COR-L47 (cell line): ENCODE measurements at places on chromosomes 5 and 9.
A peak's percentile ranks its signal among the peaks of the same experiment; 100 is the strongest.

DNA sequence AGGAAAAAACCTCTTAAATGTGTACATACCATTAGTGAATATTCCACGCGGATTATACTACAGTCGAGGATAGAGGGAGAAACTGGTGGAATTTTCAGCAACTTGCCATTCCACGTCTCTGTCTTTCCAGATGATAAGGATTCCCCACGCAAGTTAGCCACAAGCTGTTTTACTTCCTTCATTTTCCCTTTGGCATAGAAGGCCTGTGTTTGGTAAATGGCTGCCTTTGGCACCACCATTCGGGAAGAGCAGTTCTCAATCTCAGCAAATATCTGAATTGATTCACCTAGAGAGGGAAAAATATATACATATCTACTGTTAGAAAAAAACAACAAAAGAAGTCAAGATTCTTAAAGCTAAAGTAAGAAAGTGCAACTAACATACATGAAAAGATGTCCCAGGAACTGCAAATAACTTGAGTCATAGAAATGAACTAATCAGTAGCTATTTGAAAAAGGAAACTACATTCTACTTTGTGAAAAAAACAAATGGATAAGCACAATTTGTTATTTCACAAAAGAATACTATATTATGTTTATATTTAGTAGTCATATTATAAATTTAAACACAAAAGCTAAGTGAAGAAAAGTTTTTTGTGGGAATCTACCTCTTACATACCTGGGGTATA, 8.1 kb downstream of the ARRDC3 start:
- DNase-seq: no peak

- no peak for DNase-seq
These were observed 21.9 kb downstream of the ERBIN start for GRCh38 chr5:65948115-65948747.

- DNase-seq: no peak
These were observed 42.4 kb downstream of the HOMER1 start for GRCh38 chr5:79471556-79471955.

DNA sequence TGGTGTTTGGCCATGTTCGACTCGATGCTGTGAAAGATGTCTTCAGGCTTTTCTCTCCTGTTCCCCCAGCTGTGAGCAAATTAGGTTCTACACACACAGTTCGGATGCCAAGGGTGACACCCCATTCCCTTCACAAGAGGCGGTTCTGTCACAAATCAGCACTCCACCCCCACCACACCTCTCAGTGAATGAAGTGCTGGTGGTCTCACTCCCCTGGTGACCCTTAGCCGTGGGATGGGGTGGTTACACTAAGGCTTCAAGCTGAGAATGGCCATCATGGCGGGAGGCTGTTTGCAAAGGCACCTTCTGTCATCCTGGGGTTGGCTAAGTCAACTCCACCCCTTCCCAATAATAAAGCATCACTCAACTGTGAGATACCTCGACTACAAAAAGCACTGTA, 26.4 kb downstream of the AMBP start:
- no peak for DNase-seq

DNA sequence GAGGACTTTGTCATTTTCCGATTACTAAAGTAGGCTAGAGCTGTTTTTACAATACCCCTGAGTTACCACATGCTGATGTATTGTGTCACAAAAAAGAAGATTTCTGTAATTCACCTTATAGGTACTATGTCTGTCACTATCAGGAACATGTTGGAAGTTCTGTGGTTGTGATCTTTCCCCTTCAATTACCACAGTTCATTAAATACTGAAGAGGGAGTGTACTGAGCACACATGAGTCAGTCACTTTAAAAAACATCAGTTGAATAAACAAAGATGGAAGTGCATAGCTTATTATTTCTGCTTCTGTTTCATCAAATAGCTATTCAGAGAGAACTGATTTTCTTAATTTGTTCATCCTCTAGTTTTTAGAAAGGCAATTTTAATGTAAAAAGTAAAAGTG, 31.7 kb downstream of the AP3S1 start:
- DNase-seq: no peak

DNA sequence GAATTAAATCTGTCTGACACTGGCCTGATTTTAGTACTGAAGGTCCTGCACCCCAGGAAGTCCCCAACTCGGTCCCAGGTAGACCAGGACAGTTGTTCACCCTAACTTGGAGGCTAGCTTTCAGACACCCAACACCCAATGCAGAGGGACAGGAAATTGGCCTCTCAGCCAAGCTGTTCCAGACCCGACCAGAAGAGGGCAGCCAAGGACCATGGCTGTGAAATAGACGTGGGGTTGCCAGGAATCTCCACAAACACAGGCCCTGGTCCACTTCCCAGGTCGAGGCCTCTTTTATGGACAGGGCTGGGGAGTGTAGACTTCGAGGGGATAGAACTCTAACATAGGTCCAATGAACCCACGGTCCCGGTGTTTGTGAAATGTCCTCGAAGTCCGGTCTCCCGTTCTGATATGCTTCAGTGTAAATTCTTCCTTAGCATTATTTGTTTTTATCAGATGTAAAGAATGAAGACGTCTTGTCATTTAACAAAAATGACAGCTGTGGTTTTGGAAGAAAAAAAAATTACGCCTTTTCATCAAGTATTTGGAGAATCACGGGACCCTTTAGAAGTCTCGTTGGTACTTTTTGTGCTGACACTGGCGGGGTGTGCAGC, 260.3 kb upstream of the ADAMTS16 start:
- DNase-seq: peak; percentile 8

- DNase-seq: no peak
These were observed 19.3 kb upstream of the CAMSAP1 start for GRCh38 chr9:135926402-135927194.

- DNase-seq: no peak
These were observed 1.5 kb upstream of the IRX2 start for GRCh38 chr5:2752821-2753439.

DNA sequence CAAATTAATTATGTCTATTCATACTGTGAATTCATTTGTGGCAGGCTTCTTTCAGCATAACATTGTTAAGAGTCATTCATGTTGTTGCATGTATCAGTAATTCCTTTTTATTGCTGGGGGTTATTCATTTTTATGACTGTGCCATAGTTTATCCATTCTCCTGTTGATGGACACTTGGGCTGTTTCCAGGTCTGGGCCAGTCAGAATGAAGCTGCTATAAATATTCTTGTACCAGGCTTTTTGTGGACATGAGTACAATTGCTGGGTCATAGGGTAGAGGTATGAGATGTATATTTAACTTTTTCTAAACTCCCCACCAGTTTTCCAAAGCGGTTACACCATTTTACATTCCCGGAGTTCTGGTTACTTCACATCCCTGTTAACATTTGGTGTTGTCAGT, 13.6 kb downstream of the PRPF4 start:
- no peak for DNase-seq

- no peak for DNase-seq
These were observed 54.6 kb upstream of the SYNPO start for GRCh38 chr5:150585781-150586341.

DNA sequence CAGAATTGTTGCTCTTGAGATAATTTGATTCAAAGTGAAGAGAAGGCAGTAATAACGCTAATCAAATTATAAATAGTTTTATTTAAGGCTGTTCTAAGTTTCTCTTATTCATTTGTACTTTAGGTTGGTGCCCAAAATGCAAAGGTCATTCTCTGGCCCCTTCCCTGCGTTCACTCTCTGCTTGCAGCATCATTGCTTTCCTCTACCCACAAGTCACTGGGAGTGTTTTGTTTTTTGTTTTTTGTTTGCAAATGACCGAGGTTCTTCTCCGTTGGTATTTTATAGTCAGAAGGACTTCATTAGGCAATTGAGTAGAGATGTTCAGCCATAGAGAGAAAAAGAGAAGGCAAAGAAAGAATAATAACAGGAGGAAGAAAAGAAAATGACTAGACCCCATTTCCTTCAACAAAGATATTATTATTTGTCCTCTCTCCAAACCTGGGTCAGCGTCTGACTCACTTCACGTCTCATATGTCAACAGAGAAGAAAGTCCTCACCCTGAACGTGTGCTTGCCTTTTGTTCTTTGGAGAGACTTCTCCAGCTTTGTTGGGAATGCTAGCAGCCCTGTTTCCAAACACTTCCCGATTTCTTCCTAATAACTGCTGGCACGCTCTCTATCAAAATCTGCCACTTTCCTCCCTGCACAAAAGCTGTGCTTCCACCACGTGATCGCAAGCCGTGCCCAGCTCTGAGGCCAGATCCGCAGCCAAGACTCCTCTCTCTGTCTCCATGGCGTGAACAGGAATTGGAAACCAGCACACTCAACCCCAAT, 119.8 kb downstream of the EBF1 start:
- DNase-seq: no peak

- peak; percentile 22 for DNase-seq
These were observed 20.0 kb downstream of the JMY start for GRCh38 chr5:79255786-79256557.

GRCh38 chr5:54491326-54491725, 26.2 kb upstream of the SNX18 start:
- DNase-seq: no peak

DNA sequence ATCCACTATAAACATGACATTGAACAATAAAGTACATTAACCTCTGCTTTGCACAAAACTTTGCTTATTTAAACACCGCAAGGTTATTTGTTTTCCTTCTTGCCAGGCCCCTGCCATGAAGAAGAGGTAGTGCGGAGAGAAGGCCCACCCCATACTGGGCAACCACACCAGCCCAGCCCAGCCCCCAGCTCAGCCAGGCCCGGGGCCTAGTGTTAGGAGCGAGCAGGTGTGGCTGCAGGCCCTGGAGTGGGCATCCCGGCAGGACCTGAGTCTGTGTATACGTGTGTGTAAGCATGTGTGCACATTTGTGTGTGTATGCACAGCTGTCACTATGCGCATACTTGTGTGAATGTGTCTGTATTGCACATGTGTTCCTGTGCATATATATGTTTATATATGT, 90.4 kb upstream of the MVB12B start:
- no peak for DNase-seq

GRCh38 chr5:119336845-119337580, 18.8 kb upstream of the TNFAIP8 start:
- no peak for DNase-seq

GRCh38 chr9:132090771-132091170, 11.1 kb upstream of the MED27 start:
- DNase-seq: no peak

GRCh38 chr5:176854164-176854563, 43.8 kb downstream of the UNC5A start:
- DNase-seq: no peak

GRCh38 chr5:4020400-4020799, 424.8 kb downstream of the IRX1 start:
- DNase-seq: no peak

DNA sequence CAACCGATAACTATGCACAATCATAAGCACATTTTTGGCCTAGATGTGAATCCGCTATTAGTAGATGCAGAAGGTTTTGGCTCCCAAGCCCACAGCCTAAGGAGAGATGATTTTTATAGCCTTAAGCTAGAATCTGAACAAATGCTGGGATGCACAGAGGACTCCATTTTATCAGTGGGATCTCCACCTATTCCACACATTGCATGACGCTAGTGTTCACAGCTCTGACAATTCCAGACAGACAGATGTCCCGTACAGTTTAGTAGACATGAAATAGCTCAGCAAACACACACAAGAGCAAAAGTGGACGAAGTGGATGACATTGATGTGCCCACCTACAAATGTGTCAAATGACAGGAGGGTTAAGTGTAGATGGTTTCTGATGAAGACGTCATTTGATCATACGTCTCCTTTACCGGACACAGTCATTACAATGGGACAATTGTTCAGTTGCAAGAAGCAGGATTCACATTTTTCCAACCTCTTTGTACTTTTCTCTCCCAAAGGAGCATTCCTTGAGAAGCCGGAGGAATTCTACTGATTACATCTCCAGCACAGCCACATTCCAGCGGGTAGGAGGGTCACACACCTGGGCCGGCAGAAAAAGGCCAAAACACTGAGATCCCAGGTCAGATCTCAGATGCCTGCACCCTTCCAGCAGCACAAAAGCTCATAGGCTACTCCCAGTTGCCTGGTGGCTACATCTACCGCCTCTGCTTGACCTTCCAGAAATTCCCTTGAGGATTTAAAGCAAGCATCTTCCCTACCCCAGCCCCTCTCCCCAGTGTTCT, 202.4 kb downstream of the SLIT3 start:
- no peak for DNase-seq

GRCh38 chr9:123109540-123110279, 76.2 kb downstream of the GPR21 start:
- no peak for DNase-seq

- DNase-seq: no peak
These were observed 17.4 kb downstream of the SH3PXD2B start for GRCh38 chr5:172436879-172437369.

DNA sequence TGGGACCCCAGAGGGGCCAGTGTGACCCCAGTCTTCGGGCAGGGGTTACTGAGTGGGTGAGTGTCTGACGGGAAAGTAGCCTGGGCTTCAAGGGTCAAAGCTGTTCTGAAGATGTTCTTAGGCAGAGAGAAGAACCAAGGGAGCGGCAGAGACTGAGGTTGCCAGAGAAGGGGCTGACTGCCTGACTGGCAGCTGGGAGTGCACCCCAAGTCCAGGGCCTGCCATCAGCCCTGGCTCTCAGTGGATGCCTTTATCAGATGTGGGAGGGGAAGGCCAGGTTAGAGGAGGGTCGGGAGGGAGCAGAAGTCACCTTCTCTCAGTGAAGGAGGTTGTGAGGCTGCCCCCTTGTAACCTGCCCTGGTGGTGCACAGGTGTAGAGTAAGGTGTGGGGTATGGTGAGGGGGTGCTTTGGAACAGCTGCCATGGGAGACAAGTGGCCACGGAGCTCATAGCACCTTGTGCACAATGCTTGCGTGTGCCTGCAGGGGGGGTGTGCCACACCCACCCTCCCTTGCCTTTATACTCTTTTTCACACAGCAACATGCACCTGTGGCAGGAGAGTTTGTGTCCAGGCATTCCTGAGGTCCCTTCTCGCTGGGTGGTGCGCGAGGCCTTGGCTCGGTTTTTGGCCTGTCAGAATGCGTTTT, 18.9 kb downstream of the RALGPS1 start:
- no peak for DNase-seq
